ENCODE measurements at places on chromosomes 13 and 19.

- DNase-seq: no peak
Measured at GRCh38 chr19:10346509-10346908, 7.1 kb upstream of the ICAM3 start.

DNA sequence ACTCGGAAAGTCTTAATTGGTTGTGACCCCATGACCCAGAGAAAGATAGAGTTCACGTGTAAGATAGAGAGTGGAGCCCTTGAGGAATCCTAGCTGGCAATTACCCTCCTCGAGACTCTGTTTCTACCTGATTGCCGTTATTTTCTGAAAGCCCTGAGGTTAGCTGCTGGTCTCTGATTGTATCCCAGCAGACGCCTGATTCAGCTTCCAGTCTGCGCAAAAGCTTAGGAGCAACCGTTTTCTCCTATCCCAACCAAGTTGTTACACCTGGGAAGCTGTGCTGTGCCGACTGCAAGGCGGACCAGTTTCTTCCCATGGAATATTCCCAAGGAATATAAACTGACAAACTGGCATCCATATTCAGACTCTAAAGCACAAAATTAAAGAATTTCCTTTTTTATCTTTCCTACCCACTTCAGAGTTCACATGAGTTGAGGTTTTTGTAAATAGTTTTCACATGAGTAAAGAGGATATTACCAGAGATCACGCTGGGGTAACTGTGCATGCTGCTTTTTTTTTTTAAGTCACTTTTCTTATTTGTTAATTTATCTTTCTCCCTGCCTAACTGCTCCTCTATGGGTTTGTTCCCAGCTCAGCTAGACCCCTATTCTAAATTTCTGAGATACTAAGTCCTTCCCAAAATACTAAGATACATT, 1.5 kb upstream of the TRPC4 start:
- DNase-seq: no peak

DNA sequence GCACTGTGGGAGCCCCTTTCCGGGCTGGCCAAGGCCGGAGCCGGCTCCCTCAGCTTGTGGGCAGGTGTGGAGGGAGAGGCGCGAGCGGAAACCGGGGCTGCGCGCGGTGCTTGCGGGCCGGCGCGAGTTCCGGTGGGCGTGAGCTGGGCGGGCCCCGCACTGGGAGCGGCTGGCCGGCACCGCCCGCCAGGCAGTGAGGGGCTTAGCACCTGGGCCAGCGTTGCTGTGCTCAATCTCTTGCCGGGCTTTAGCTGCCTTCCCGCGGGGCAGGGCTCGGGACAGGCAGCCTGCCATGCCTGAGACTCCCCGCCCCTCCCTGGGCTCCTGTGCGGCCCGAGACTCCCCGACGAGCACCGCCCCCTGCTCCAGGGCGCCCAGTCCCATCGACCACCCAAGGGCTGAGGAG, 405.2 kb upstream of the PRR20A start:
- DNase-seq: no peak

DNA sequence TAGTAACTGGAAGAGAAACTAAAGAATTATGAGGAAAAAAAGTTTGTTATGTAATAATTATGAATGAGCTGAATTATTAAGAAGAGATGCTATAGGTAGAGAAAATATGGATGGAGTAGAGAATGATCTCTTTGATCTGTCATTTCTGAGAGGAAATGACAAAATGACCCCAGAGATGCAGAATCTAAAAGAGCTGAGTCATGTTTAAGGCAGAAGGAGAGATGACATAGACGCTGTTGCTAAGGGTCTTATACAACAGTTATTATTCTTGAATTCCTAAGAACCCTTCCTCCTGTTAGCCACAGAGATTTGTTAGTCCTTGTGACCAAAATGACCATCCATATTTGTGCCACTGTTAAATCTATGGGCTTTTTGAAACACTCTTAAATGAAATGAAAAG, 58.3 kb upstream of the FREM2 start:
- DNase-seq: no peak

DNA sequence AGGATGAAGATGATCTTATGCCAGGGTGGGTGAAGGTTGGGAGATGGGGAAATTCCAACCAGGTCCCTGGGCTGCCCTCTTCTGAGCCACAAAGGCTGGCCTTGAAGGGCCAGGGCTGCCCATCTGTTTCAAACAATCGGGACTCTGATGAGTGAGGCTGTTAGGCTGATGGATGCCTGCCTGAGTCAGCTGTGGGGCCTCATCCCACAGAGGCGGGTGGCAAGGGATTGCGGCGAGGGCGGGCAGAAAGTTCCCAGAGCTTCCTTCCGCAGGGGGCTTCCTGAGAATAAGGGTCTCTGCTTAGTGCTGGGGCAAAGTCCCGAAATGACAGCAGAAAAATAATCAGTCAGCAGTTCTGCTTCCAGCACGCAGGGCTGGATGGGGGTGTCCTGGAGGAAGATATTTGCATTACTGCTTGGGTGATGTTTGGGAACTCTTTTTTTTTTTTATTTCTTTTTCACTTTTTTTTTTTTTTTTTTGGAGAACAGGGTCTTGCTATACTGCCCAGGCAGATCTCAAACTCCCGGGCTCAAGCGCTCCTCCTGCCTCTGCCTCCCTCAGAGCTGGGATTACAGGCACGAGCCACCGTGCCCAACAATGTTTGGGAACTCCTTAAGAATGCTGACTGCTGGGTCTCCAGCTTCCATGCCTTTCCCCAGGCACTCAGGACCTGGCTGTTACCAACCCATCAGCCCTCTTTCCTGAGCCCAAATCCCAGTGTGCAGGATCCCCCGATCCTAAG, 14.1 kb downstream of the SH3GL1 start:
- no peak for DNase-seq

DNA sequence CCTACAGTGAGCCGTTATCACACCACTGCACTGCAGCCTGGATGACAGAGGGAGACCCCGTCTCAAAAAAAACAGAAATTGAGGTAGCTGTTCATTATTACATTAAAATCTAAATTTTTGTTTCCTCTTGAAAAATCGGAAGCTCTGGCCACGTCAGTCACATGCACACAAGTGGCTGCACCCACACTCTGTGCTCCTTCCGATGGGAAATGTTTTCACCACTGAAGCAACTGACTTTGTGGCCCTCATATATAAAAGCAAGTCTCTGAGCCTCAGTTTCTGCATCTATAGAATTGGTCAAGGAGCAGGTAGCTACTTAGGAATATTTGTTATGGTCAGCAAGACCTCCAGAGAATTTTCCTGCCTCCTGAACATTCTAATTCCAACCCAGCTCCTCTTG, 4.5 kb downstream of the LRRC25 start:
- no peak for DNase-seq

- no peak for DNase-seq
Measured at GRCh38 chr19:33456845-33457220, 64.8 kb downstream of the PEPD start.

DNA sequence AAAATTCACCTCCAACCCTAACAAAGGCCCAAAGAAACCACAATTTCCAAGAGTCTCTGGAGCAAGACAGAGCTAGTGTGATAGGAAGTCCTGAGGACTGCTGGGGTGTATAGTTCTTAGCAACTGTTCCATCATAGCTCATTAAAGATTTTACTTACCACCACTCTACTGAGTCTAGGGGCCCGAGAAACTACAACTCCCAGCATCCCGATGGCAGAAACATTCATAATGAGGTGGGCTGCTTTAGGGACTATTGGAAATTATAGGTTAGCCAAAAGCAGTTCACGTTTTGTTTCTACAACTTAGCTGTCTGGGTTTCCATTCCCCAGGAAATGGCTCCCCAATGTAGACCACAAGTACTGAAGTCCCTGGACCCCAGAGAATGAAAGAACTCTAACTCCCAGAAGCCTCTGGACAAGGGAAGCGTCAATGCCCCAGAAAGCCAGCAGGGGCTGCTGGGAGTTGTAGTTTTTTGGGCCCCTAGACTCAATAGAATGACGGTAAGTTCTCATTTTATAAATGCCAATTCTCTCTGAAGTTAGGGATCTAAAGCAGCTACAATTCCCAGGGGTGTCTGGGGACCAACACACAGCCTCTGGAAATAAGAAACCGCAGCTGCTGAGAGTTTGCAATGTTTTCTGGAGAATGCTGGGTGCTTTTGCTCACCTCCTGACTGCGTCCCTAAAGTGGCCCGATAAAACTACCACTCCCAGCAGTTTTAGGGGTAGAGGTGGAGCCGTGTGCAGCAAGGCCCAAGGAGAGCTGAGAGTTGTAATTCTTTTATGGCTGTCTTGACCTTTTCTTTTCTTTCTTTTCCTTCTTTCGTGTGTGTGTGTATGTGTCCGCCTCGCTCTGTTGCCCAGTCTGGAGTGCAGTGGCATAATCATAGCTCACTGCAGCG, 11.1 kb downstream of the FTL start:
- DNase-seq: peak; percentile 47

- DNase-seq: no peak
Measured at GRCh38 chr13:46342538-46342937, 44.5 kb downstream of the RUBCNL start.

- no peak for DNase-seq
Measured at GRCh38 chr19:4390017-4390566, 10.3 kb downstream of the SH3GL1 start.

- no peak for DNase-seq
Measured at GRCh38 chr13:23583491-23583890, 13.3 kb downstream of the TNFRSF19 start.

GRCh38 chr13:51644654-51645053, 60.4 kb downstream of the WDFY2 start:
- no peak for DNase-seq

DNA sequence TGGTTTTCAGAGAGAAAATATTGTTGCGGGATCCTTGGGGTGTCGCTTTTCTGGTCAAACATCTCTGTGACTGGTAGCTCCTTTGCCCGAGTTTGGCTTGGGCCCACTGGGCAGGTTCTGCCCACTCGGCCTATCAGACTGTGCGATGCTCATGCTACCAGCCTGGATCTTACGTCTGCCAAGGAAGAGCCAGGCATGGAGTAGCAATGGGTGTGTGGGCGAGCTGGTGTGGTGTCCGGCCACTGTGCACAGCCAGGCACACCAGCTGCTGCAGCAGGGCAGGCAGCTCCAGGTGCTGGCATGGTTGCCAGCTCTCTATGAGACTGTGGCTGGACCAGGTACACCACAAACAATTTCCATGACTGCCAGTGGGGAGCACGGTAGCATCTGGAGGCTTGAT, 1351.8 kb upstream of the PCDH20 start:
- no peak for DNase-seq

DNA sequence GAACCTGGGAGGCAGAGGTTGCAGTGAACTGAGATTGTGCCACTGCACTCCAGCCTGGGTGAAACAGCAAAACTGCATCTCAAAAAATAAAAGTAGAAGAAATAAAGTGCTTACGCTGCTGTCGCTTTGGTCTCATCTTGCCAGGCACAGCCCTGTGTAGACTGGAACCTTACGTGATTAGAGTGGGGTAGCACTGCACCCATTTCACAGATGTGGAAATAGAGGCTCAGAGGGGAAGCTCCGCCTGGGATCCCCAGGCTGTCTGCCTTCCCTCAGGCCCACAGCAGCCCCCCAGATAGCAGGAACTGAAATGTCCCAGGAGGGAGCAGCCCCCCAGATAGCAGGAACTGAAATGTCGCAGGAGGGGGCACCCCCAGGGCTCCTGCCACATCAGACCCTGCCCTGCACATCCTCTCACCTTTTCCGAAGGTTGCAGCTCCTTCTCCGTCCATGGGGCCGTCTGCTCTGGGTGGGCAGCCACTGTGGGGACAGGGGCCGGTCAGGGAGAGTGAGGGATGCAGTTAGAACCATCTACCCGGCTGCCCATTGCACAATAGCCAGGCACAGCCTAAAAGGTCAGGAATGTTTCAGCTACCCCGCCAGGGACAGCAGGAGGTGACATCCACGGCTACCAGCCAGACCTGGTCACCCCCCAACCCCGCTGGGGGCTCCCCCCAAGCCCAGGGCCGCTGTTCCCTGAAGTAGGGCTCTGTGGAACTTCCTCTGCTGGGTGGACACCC, 1.9 kb downstream of the PLIN4 start:
- no peak for DNase-seq

DNA sequence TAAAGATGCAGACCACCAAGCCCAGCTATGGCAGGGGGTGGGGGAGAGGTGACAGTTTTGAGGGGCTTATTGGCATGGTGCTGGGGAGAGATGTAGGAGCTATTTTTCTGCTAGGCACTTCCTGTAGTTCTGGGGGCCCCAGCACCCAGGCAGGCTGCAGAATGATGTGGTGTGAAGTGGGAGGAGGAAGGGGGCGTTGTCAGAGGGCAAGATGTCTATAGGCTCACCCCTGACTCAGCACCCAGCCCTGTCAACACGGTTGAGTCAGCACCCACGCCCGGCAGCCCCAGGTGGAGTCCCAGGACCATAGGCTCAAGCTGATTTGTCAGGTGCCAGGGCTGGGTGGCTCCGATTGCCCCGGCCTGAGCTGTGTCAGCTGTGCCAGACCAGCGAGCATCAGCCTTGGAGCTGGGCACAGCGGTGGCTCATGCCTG, 5.8 kb downstream of the KLF2 start:
- DNase-seq: peak; percentile 96

DNA sequence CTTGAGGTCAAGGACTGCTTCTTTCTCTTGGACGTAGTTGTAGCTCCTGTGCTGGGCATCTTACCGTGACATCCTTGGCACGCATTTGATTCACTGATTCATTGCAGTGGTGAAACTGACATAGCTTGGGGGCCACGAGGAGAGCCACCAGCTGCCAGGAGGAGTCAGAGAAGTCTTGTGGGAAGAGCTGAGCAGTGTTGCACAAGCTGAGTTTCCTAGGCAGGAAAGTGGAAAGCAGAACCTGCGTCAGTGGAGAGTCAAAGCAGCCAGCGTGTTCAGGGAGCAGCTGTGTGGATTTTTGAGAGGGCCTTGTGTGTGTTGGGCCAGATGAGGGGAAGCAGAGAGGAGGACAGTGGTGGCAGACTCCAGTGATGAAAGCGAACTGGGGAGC, 5.3 kb upstream of the GPR183 start:
- DNase-seq: no peak

DNA sequence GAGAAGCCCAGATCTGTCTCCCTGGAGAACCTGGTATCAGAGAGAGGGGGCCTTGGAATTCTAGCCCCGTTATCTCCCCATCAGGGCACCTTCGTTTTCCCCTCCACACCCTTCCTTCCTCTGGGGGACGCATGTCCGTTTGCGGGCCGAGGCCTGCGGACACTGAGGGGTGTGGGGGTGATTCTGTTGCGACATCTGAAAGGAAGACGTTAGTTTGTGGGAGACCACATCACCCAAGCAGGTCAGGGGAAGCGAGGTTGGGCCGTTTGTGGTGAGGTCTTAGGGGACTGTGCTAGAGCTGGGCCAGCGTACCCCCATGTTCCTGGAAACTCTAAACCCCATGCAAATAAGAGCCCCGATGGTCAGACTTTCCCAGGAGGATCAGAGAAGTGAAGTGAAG, 3.7 kb upstream of the HSH2D start:
- no peak for DNase-seq

GRCh38 chr13:75647126-75647784, 11.1 kb downstream of the LMO7 start:
- DNase-seq: no peak

GRCh38 chr13:23561261-23561660, 9.0 kb upstream of the TNFRSF19 start:
- no peak for DNase-seq

GRCh38 chr19:6103894-6104293, 6.4 kb downstream of the RFX2 start:
- DNase-seq: no peak

GRCh38 chr19:12987781-12988180, 7.5 kb upstream of the NFIX start:
- no peak for DNase-seq

GRCh38 chr19:38024992-38025908, 118.2 kb downstream of the SIPA1L3 start:
- DNase-seq: no peak

- DNase-seq: no peak
Measured at GRCh38 chr13:38147050-38147449, 202.6 kb upstream of the UFM1 start.

Measured in CD4-positive, alpha-beta T cell treated with Interleukin-6 for 4 hours (primary cell).